ENCODE measurements at places on chromosomes 13 and 19. TPM values are rescaled to one million over a fixed set of nuclear protein-coding genes. Genes with fewer than 3 reads are reported as not detected.

The FUT6 gene
- 34.6 TPM for polyA plus RNA-seq

The CYP2F1 gene
- not detected for polyA plus RNA-seq

The NLRP5 gene
- not detected for polyA plus RNA-seq

The STOML3 gene
- not detected for polyA plus RNA-seq

The PCDH17 gene
- polyA plus RNA-seq, result 0.22 TPM

The LRFN3 gene
- polyA plus RNA-seq, result 11.7 TPM

The NCAN gene
- polyA plus RNA-seq, result 0.03 TPM

The HSH2D gene
- 22.7 TPM for polyA plus RNA-seq

The FARP1 gene
- polyA plus RNA-seq, result 8.6 TPM

The PRR12 gene
- polyA plus RNA-seq, result 4.5 TPM

The EDNRB gene
- 3.2 TPM for polyA plus RNA-seq

The ELOF1 gene
- 64.0 TPM for polyA plus RNA-seq

DNA sequence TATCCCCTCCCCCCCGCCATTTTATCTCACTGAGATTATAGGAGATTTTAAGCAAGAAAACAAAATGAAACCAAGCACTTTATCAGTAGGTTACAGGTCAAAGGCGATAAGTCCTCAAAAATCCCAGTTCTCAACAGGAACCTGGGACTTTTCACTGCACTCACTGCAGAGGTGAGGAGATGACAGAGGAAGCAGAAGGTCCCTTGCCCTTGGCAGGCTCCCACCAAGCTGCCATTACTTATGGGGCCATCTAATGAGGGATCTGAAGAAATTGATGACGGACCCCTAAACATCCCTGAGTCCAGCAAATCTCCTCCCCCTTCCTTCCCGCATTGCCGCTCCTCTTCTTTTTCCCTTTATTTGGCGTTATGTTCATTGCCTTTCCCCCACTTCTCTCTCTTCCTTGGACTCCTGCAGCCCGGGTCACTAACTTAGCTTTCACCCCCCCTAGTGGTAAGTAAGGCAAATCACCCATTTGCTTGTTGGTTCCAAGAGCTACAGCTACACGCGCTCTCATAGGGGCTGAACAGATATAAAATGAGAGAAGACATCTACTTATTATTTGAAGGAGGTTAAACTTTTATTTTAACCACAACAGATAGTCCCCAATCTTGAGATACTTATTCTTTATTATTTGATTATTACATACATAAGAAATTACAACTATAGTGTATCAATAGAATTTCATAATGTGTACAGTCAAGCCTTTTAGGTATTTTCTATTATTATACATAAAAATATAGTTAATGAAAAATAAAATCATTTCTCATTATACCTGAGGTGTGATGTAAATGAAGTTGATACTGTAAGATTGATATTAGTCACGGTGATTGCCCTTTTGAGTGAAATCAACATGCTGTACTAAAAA, 52.0 kb upstream of the ARGLU1 start:
- peak; percentile 64 for DNase-seq

DNA sequence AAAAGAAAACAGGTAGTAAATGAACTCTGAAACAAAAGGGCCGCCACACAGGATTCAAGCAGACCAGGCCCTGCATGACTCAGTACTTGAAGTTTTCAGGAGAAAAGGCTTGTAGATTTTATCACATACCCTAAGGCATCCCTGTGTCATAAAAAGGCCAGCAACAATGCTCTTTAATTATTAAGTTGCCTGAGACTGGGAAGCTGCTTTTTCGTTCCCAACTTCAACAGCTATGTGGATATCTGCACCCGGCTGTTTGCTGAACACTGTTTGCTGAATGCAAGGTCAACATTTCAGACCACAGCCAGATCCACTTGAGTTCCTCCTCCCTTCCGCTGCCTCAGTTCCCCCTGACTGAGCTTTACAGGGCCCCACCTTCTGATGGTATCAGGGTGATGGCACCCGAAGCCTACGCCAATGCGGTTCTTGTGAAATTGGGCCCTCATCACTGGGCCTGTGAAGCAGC, 6.1 kb upstream of the ECH1 start:
- no peak for DNase-seq

- peak; percentile 70 for DNase-seq
Observed at GRCh38 chr13:73061876-73062275, 3.1 kb downstream of the KLF5 start.

DNA sequence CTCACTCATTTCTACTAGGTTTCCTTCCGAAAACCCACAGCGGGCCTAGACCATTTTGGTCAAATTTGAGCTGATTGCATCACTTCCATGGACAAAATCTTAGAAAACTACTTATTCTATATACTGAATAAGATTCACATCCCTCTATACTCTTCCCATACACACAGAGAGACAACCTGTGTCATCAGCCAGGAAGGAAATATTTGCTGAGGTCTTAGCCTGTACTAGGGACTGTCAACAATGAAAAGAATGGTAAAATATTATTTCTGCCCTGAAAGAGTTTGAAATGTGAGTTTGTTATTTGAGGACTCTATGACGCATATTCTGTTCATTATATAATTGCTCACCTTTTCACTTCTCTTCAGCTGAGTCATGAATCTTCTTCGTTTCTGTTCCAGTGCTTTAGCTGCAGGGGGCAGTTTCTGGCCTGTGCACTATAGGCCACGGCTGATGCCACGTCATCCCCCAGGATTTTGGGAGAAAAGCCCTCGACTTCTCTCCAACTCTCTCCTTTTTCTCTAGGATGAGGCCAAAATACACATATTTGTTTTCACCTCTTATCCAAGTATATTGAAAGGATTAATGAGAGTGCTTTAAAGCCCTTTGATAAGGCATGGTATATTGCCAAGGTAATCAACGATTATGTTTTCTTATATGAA, 47.7 kb downstream of the GSX1 start:
- no peak for DNase-seq

- peak; percentile 45 for DNase-seq
Observed at GRCh38 chr19:8149261-8150094, at the start of gene FBN3. Gene FBN3 (minus strand): TSS chr19:8149592. CDS start chr19:8147480, 2,112 bp downstream.

GRCh38 chr13:46288570-46289259, 77.0 kb downstream of the LRRC63 start:
- DNase-seq, result peak; percentile 40

- DNase-seq, result no peak
Observed at GRCh38 chr13:100789481-100789880, 114.9 kb upstream of the TMTC4 start.

GRCh38 chr19:1279782-1280341, 4.5 kb downstream of the FAM174C start:
- DNase-seq, result peak; percentile 93

DNA sequence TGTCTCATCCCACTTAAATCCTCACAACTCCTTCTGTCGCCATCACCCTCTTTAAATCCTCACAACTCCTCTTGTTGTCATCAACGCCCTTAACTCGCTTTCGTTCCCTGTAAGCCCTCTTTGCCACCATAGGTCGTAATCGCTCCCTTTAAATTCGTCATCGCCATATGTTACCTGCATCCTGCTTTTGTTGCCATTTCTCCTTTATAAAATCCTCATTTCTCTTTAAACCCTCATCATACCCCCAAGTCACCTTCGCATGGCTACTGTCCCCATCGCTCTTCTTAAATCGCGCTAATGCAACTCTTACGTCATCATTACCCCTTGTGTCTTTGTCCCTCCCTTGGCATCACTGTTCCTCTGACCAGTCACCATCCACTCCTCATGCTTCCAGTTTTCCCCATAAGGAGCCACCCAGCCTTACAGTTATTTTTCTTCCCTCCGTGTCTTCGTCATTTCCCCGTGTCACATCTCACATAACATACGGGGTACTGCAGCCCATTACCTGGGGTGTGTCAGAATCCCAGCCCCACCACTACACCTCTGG, 539 bp downstream of the PLD3 start:
- DNase-seq, result peak; percentile 53

DNA sequence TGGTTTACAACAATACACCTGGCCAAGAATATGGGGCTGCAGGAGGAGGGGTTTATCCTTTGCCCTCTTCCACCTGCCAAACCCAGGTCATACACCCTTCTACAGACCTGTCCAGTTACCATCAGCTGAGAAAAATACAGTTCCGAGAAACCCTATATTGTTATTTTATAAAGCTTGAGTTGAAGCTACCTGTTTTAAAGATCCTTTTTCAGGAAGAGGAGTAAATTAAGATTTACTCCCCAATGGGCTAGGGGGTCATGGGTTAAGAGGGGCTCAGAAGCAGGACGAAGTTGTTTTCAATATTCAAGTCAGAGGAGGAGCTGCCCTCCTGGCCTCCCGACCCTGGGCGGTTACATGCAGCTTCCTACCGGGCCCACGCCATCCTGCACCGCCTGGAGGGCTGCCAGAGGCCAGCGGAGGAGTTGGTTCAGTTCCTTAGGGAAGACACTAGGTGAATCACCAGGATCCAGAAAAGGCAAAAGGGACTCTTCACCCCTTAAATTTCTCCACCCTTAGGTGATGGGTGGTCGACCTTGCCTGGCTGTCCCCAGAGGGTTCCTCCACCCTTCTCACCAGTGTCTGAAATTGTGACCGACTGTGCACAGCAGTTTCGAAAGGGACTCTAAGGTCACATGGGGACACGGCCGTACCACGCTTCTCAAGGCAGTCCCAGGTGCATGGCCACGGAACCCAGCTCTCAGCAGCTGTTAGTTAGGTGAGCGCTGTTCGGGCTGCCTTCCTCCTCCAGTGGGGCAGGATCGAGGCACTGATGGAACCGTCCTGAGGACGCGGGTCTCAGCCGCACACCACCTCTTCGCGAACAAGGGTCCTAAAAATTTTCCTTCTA, 1.2 kb downstream of the GJB2 start:
- DNase-seq, result peak; percentile 55

DNA sequence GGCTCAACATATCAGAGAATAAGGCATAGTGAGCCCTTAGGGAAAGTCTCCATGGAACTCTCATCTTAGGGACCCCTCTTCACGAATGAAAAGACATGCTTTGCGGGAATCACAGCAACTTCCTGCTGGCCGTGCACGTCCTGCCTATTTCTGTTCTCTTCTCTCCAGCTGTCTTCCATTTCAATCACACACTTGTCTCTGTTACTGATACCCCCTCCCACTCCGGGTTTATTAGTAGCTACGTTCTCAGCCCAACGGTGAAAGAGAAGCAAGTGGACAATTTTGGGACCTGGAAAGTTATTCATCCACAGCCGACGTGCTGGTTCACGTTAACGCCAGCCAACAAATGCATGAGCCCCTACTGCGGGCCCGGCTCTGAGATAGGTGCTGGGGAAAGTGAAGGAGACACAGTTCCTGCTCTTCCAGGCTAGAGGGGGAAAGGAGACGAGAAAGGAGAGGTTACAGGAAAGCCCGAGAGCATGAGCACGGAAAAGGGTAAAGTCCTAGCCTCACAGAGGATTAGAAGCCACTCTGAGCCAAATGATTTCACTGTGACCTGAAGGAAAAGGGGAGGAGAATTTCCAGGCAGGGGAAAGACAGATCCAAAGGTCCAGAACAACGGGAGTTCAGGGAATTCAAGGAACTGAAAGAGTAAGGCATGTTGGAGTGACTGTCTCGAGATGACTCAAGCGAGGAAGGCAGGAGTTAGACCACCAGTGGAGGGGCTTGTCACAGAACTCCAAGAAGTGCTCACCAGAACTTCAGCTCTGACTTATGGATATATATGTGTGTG, 81.8 kb upstream of the CLDN10 start:
- DNase-seq, result peak; percentile 80

- DNase-seq, result no peak
Observed at GRCh38 chr13:60691268-60691667, 294.2 kb downstream of the TDRD3 start.

DNA sequence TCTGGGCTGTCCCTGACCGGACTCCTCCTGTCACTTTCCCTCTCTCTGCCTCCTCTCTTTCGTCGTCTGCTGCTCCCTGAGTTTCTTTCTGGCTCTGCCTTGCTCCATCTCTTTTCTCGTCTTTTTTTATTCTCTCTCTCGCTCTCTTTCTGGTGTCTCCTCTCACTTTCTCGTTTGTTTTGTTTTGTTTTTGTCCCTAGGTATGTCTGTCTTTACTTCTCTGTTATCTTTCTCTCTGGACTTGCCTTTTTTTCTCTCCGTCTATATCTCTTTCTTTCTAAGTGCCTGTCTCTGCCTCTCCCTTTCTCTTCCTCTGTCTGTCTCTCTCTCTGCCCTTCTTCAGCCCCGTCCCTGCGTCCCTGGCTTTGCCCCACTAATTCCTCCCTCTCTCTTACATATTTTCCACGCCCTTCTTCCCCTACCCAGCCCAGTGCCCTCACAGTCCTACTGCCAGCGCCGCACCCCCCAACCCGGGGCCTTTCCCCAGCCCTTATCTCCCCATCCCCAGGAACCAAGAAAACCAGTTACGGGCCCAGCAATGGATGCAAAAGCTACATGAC, 48.1 kb upstream of the SHKBP1 start:
- DNase-seq, result no peak

DNA sequence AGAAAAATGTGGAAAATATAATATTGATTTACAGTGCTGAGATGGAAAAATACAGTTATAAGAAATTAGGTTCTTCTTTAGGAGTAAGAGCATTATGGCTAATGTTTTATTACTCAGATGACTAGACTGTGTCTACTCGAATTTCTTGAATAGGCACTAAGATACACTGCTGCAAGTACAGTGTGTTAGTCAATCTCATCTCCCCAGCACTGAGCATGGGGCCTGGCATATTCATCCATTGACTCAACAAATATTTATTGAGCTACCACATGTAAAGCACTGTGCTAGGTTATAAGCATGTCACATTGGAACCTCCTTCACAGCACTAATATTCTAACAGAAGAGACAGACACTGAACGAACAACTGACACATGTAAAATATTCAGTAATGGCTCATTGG, 242.5 kb upstream of the GPC6 start:
- no peak for DNase-seq

DNA sequence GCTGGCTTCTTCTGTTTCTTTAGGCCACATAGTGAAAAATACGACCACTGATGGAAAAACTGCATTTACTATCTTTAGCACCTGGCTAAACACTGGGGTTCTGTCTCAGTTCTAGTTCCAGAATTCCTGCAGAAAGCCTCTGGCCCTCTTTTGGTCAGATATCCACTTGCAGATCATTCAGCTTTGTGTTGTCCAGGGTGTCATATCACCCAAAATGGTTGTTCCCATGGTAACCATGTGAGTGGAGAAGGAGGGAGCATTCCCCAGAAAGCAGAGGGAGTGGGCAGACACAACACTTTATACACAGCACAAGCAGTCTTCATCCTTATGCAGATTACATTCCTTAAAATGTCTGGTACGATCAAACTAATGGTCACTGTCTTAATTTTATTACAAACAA, 73.5 kb downstream of the CAB39L start:
- DNase-seq, result no peak

DNA sequence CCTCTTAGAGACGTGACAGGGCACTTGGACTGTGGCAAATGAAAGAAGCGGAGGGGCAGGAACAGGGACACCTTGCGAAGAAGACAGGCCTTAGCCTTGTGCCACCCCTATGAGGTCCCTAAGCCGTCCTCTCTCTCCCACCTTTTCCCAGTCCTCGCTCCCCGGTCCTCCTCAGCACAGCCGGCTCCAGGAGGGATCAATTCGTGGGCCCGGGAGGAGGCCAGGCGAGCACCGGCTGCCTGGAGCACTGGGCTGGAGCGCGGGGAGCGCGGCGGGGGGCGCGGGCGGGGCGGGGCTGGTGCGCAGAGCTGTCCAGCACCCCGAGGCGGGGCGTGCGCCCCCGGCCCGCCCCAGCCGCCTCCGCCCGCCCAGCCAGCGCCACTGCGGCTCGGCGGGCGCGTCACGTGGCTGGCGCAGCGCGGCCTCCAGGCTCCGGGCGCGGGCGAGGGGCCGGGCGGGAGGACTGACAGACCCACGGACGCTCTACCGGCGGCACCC, at the start of gene LRP3:
TSS of gene LRP3 (plus strand) at position 466 of the 498 bp plus-strand sequence. CDS start 456 bp downstream, outside the sequence.
- no peak for DNase-seq

Data from small intestine (tissue), 16 donors.